Fibroblast of upper back skin (primary cell): ENCODE measurements at places on chromosomes 13 and 19.

- no peak for DNase-seq
Observed at GRCh38 chr19:36040495-36040894, 7.8 kb upstream of the CLIP3 start.

- DNase-seq: no peak
Observed at GRCh38 chr13:43343645-43344044, 320.3 kb downstream of the DNAJC15 start.

DNA sequence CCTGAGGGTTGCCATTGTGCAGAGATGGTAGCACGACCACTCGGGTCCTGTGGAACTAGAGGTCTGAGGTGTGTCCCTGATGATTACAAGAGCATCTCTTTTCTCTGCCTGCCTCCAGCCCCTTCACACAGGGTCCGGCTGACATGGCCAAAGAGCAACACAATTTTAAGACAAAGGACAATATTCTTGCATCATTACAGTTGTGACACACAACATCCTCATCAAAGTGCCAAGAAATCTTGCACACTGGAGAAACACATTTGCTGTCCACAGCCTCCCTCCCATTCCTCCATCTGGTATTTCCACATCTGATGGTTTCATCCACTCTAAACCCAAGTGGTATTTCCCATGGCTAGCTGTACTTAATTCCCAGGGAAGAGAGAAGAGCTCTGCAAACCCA is 12.8 kb downstream of the COL4A1 start:
- DNase-seq: peak; percentile 24

DNA sequence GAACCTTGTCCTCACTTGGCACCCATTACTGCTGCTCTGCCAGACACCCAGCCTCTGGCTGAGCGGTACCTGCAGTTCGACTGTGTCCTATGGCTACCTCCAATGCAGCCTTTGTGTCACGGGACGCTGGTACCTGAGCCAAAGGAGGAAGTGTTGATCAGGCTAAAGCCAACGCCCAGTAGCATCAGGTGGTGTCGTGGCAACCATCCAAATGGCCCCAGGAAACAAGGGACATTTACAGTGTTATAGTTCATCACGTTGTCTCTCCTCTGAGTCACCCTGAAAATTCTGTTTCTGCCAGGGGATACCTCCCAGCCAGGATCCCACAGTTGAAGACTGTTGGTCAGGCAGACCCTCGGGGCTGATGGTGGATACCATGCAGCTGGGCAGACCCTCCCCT is 10.1 kb downstream of the RHPN2 start:
- no peak for DNase-seq

- DNase-seq: no peak
Observed at GRCh38 chr13:113898391-113898790, 34.5 kb upstream of the GAS6 start.

GRCh38 chr19:3655402-3656072 is 28.9 kb upstream of the CACTIN start:
- peak; percentile 96 for DNase-seq

DNA sequence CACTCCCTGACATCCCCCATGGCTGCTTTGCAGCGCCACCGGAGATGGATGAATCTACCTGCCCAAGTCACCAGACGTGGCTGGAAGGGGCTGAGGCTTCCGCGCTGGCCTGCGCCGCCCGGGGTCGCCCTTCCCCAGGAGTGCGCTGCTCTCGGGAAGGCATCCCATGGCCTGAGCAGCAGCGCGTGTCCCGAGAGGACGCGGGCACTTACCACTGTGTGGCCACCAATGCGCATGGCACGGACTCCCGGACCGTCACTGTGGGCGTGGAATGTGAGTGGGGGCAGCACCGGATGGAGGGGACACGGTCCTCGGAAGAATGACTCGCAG is 4.6 kb downstream of the ICAM5 start:
- no peak for DNase-seq

GRCh38 chr19:36110487-36111199 is at the start of gene OVOL3:
Gene OVOL3 (plus strand): TSS chr19:36111143. CDS start chr19:36111203, 60 bp downstream.
- no peak for DNase-seq

DNA sequence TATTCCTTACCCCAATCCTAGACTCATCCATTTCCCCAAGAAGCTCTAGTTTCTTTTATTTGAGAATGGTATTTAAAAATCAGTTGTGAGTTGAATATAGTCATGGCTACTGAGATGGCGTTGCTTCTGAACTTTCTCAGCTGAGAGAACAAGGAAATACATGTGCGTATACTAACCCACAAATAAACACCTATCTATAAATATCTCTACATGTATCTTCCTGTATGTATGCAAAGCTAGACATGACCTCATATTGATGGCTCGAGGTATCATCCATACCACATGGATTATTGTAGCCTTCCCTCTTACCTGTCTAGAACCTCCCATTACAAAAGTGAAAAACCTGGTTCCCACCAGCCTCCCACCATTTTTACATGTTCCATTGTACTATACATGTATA is 141.0 kb downstream of the UFM1 start:
- DNase-seq: no peak

DNA sequence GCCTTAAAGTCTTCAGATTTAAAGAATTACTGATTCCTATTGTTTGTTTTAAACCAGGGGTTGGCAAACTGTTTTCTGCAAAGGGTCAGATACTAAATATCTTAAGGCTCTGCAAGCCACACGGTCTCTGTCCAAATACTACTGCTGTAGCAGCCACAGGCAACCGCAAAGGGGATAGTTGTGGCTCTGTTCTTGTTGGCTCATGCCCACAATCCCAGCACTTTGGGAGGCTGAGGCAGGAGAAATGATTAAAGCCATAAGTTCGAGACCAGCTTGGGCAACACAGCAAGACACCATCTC is 22.4 kb downstream of the RANBP3 start:
- no peak for DNase-seq

GRCh38 chr19:15393963-15394362 is 14.4 kb upstream of the AKAP8 start:
- DNase-seq: peak; percentile 7

- DNase-seq: no peak
Observed at GRCh38 chr19:33580645-33581037, 41.1 kb upstream of the CHST8 start.

GRCh38 chr19:13031917-13032623 is 36.8 kb downstream of the NFIX start:
- peak; percentile 61 for DNase-seq

DNA sequence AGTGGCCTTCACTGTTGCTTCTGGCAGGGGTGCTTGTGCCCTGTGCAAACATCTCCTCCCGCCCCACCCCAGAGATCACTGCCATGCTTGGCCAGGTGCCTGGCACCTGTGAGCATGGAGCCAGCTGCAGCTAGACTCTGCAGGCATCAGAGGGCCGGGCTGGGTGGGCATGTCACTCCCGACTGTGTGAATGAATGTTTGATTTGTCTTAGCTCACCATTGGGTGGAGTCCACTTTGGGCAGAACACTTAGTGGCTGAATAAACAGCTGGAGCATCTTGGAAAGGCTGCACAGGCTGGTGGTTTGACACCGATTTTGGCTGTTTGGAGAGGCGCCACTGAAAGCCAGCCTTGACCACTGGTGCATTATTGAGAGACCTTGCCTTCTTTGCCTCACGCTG is 267.3 kb downstream of the DLEU7 start:
- DNase-seq: no peak

DNA sequence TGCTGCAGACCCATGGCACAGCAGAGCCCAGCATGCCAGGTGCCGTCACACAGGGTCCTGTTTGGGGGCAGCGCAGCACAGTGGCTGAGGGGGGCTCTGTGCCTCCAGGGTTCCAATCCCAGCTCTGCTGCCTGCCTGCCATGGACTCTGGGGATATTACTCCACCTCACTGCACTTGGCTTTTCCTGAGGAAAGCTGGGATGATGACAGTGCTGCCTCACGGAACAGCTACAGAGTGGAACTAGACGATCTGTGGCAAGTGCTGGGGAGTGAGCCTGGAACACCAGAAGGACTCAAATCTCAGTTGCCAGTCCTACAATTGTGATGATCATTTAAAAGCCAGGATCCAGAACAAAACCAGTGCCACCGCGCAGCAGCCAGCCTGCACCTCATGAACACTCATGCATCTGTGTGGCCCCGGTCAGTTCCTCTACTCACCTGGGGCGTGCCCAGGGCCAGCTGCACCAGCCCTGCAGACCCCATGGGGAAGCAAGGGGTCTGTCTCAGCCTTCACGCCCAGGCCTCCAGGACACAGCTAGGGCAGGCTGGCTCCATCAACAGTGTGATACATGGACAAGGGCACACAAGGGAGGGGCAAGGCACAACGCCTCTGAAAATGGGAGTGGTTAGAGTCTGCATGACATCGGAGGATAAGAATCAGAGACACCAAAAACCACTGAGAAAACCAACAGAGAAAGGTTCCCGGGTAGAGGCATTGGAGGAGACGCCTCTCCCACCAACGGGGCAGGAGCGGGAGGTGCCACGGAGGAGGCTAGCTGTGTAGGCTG is 55.2 kb downstream of the ATP7B start:
- no peak for DNase-seq

DNA sequence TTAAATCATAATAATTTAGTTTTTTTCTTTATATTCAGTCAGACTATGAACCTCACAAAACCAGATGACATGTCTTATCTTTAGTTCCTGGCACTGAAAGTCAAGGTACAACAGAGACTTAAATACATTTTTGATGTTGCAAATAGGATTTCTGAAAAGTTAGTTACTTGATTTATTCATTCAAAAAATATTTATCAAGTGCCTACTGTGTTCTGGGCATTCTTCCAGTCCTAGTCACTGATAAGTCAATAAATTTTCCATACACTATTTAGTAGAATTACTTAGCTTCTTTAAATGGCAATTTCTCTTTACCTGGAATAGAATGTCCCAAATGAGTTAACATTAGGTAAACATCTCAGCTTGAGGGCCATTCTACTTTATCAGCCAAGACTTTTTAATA is 938.3 kb upstream of the PCDH9 start:
- no peak for DNase-seq

DNA sequence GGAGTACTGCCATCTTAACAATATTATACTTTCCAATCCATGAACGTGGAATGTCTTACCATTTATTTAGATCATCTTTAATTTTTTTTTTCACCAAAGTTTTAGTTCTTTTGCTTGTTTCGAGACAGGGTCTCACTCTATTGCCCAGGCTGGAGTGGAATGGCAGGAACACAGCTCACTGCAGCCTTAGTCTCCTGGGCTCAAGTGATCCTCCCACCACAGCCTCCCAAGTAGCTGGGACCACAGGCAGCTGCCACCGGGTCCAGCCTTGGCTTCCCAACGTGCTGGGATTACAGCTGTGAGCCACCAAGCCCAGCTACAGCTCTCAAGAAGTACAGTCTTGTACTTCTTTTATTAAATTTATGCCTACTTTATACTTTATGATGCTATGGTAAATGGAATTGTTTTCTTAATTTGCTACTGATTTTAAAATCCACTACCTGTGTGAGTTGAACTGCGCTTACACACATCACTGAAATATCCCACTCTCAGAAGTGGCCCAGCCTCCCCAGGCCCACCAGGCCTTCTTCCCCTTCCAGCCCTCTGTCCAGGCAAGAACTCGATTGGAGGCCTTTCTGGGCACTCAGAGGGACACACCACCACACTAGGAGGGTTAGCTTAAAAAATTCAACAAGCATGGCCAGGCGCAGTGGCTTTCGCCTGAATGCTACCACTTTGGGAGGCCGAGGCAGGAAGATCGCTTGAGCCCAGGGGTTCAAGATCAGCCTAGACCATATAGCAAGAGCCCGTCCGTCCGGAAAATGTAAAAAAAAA is 1.0 kb upstream of the PGLS start:
- DNase-seq: no peak

DNA sequence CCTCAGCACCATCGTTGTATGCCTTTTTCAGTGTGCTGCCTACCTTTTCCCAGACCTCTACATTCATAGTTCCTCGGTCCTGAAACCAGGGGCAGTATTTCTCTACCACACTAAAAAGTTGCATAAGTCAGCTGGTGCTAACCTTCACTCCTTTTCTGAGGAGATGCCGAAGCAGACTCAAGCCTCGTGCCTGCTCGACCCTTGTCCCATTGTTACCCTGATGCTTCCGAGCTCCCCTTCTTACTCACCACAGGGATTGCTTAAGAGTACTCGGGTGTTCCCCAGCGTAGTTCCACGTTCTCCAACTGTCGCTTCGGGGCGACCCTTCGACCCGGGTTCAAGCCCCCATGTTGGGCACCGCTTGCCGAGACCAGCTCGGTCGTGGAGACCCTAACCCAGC is 19.0 kb upstream of the IL17D start:
- no peak for DNase-seq
